ENCODE measurements at places on chromosomes 11 and 22.

DNA sequence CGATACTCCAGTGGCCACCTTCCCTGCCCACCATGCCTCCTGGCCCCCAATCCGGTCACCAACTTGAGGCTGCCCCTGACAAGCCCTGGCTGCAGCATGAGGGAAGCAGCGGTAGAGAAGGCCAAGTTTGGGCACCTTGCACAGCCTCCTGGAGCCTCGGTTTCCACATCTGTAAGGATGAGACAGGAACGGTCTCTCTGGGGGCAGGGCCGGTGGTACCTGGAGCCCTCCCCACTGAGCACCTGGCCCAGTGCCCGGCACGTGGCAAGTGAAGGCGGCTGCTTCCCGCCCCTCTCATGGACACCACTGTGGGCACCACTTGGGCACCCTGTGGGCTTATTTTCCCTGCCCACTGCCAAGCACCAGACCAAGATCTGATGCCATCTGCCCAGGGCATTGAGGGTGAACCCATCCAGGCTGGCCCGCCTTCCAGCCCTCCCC lies 77.8 kb downstream of the CDKN1C start:
- DNase-seq: no peak

- no peak for DNase-seq
Measured at GRCh38 chr11:8201644-8202365, 33.0 kb upstream of the RIC3 start.

DNA sequence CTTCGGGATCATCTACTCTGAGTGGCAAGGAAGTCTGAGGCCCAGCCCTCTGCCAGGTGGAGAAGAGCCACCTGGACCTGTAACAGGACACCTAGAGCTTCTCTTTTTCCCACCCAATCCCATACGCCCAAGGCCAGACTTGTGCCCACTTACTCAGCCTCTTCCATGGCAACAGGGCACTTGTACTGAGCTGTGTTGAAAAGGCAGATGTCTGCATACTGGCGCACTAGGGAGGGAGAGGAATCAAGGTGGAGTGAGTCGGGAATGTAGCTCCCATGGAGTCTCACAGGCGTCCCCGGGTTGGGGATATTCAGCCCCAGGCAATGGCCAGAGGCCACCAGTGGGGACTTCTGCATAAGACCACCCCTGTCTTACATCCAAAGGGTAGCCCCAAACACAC lies 36.1 kb downstream of the TPBGL start:
- no peak for DNase-seq

- DNase-seq: no peak
Measured at GRCh38 chr11:95989780-95990179, 65.9 kb upstream of the MTMR2 start.

DNA sequence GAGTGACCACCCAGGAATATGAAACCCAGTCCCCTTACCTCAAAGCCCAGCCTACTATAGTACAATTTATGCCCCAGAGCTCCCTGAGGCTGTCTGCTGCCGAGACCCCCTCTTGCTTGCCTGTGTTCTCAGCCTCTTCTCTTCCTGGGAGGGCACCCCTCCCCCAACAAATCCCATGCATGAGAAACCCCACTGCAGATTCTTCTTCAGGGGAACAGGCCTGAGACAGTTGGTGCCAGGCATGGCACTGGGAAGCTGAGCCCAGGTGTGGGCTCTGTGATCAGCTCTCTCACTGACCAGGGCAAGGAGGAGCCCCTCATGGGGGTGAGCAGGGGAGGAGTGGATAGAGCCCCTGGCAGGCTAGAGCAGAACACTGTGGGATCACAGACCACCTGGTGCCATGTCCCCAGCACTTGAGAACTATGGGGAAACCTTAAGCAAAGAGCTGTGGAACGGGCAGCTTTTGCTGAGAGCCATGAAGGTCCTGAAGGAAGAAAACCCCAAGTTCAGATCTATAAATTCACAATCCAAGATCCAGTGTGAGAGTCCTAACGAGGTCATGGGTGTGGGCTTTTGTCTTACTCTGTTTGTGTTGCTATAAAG lies 46.5 kb upstream of the TH start:
- no peak for DNase-seq

DNA sequence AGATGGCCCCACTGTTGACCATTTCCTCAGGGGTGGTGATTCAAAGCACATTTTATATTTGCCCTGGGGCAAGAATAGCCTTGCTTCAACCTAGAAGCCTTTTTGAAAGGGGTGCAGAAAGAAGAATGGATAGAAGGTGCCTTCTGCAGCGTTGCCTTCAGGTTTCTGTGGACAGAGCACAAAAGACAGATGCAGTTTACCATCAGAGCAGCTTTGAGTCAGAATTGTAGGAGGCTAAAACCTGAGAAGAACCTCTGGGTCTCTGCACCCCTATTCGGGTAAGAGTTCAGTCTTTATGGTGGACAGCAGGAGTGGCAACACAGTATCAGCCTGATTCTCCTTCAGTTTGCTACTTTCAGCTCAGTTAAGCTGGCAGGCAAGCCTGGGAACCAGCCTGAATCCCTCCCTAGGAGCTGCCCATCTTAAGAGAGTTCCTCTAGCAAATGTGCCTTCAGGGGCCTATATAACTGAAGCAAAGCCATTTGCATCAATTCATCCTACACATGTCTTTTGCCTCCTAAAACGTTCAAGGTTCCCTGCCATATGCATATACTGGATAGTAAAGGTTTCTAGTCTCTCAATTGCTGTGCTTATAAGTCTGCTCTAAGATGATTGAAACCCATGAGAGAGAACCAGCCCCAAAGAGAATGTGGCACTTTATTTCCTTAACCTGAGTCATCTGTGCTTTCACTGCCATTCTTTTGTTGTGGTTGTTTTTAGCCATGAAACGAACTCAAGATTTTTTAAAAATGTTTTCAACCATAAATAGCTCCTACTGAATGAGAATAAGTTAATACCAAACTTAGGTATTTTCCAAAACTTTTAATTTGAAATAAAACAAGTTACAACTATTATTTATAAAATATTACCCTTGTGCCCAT lies 123.0 kb downstream of the TRIM44 start:
- DNase-seq: peak; percentile 42

DNA sequence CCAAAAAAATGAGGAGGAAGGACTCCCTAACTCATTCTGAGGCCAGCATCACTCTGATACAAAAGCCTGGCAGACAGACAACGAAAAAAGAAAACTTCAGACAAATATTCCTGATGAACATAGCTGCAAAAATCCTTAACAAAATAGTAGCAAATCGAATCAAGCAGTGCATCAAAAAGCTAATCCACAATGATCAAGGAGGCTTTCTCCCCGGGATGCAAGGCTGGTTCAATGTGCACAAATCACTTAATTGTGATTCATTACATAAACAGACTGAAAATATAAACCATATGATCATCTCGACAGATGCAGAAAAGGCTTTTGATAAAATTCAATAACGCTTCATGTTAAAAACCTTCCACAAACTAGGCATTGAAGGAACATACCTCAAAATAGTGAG lies 16.4 kb downstream of the MTMR2 start:
- peak; percentile 47 for DNase-seq

DNA sequence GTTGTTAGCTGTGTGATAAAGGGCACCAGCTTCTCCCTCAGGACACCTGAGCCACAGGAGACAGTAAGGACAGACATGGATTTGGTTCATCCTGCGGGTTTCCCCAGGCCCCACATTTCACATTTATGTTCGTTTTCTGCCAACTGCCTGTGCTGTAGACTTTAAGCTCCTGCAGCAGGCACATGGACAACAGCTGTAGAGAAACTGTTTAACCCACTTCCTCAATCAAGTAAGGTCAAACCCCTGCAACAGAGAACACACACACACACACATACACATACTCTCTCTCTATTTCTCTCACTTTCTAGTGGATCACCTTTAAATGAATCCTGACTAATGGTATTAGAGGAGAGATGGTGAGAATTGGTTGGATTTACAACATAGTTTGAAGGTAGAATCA lies 90.7 kb downstream of the C11orf87 start:
- DNase-seq: no peak

DNA sequence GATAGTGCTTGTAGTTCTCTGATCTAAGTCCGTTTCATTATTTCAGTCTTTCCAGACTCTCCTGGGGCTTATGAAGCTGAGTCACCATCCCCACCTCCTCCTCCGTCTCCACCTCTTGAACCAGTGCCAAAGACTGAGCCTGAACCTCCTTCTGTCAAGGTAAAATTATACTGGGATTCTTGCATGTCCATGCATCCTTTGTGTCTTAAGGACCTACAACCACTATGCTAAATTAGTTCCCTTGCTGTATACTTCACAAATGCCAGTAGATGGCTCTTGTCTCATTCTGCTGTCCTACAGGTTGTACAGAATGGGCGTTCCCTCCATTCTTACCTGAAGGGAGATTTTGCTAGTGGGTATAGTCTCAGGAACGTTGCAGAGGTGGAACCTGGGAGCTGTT lies 42.2 kb downstream of the POLD3 start:
- no peak for DNase-seq

- DNase-seq: no peak
Measured at GRCh38 chr22:26800858-26801257, 143.5 kb downstream of the MIAT start.

DNA sequence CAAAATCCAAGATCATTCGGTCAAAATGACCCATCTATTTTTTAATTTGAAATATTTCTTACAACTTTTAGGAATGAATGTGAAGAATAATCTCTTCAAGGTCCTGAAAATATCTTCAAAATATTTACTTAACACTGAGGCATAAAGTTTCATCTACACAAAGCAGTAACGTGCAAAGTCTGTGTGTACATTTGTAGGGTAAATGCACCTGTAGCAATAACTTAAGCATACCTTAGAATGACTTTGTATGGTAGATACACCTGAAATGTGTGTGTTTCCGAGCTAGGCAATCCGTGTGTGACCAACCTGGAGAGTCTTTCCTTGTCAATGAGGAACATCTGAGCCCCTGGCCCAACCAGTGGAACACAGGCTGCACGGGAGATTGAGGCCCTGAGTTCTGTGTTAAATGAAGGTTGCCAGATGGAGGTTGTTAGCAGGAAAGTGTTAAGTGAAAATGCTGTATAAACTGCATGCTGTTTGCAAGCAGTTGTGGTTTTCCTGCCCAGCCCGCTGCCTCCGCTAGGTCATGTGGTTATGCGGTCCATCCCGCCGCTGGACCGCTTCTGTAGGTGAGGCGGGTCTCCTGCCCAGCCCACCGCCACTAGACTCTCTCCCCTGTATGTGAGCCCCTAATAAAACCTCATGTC lies 7.6 kb upstream of the CTR9 start:
- no peak for DNase-seq

- no peak for DNase-seq
Measured at GRCh38 chr11:67463680-67464410, 5.2 kb downstream of the TMEM134 start.

DNA sequence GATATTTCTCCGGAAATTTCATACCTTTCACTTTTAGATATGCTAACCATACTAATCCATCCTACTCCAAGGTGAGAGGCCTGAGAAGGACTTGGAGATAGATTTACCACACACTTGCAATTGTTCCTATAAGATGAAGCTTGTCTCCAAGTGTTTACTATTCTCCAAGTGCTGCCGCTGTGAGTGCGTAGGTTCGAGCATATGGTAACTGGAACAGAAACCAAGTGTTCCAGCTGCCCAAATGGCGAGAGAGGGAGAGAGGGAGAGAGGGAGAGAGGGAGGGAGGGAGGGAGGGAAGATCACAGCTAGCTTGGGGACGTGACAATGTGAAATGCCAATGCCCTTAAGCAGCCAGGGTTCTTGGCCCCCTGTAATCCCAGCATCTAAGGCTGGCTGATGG lies 21.5 kb downstream of the ASCC2 start:
- DNase-seq: peak; percentile 24

GRCh38 chr22:46744581-46744980 lies 6.5 kb upstream of the CERK start:
- DNase-seq: no peak

DNA sequence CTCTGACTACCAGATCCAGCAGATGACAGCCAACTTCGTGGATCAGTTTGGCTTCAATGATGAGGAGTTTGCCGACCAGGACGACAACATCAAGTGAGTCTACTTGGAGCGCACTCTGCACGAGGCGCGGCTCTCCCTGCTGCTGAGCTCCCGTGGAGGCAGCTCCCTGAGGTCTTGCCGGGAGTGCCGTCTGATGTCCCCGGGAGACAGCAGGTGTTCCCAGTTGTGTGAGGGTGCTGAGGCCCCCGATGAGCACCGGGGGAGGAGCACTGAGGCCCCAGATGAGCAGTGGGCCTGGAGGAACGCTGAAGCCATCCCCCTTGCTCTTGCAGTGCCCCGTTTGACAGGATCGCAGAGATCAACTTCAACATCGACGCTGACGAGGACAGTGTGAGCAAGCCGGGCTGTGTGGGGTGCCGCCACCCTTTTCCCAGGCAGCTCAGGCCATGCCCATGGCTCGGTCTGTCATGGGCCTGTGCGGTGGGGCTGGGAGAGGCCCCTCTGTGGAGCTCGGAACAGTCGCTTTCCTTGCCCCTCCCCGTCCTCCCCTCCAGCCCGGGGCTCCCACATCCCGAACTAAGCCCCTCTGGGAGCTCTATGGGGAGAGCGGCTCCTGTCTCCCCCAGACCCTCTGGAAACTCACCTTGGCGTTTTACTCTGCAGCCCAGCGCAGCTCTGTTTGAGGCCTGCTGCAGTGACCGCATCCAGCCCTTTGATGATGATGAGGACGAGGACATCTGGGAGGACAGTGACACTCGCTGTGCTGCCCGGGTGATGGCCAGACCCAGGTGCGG lies 37.1 kb downstream of the SBF1 start:
- no peak for DNase-seq

- no peak for DNase-seq
Measured at GRCh38 chr22:29801153-29801552, 34.0 kb downstream of the UQCR10 start.

DNA sequence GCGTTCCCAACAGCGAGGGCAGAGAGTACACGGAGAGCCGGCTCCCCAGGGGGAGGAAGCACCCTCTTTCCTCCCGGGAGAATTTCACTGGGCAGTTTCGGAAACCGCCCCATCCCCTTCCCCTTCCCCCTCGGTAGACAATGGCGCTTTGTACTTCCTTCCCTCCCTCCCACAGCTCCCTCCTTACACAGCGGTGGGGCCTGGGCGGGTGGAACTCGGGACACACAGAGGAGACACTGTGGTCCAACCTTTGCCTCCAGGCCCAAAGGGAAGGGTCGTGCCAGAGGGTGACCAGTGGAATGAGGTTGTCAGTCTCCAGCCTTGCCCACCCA lies 4.3 kb downstream of the SMTN start:
- DNase-seq: no peak

DNA sequence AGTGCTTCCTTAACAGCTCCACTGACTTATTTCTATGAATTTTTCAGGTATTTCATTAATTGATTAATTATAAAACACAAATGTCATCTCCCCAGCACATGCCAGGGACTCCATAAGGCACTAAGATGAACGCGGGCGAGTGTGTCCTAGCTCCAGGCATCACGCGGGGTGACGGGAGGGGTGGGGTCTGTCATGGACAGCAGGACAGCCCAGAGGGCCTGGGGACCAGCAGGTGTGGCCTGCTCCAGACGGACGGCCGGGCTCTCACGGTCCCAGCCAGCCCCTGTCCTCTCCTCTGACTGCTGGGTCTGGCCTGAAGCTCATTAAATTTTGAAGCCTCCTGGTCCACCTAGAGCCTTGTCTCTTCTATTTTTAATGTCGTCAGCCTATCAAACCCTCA lies 531.1 kb downstream of the BRD1 start:
- no peak for DNase-seq
